Neuronal stem cell (in vitro differentiated cells): ENCODE measurements at places on chromosomes 2 and 18.

GRCh38 chr2:236769981-236770671, 200.5 kb downstream of the ACKR3 start:
- no peaks in the 10 kb centered on the region for H3K27me3 ChIP-seq
- H3K36me3 ChIP-seq: no peaks in the 10 kb centered on the region
- H3K4me3 ChIP-seq: no peak overlapping the region

- no peaks in the 10 kb centered on the region for H3K4me1 ChIP-seq
- H3K27ac ChIP-seq: no peak overlapping the region
- DNase-seq: no peak
- no peaks in the 10 kb centered on the region for H3K27me3 ChIP-seq
- H3K36me3 ChIP-seq: no peaks in the 10 kb centered on the region
Measured at GRCh38 chr2:36307441-36307840, 48.1 kb upstream of the CRIM1 start.

GRCh38 chr2:100990166-100990565, 11.9 kb upstream of the RPL31 start:
- peaks cover 22% of the 10 kb centered on the region for H3K27me3 ChIP-seq
- DNase-seq: no peak
- H3K36me3 ChIP-seq: no peaks in the 10 kb centered on the region
- H3K27ac ChIP-seq: no peak overlapping the region
- H3K4me1 ChIP-seq: no peaks in the 10 kb centered on the region

DNA sequence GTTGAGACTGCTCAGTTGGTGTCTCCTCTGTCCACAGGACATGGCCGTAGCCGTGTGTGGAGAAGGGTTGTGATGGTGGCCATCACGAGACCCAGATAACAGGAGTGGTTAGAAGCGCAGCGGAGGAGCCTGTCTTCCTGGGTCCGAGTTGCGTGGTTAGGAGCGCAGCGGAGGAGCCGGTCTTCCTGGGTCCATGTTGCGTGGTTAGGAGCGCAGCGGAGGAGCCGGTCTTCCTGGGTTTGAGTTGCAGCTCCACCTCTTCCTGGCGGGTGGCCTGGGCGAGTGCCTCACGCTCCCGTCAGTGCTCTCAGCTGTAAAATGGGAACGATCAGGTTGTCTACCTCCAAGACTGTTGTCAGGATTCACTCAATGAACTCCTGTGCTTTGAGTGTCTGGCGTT, 176.2 kb downstream of the GBX2 start:
- H3K27me3 ChIP-seq: no peaks in the 10 kb centered on the region
- H3K36me3 ChIP-seq: no peaks in the 10 kb centered on the region
- DNase-seq: no peak
- no peak overlapping the region for H3K27ac ChIP-seq

DNA sequence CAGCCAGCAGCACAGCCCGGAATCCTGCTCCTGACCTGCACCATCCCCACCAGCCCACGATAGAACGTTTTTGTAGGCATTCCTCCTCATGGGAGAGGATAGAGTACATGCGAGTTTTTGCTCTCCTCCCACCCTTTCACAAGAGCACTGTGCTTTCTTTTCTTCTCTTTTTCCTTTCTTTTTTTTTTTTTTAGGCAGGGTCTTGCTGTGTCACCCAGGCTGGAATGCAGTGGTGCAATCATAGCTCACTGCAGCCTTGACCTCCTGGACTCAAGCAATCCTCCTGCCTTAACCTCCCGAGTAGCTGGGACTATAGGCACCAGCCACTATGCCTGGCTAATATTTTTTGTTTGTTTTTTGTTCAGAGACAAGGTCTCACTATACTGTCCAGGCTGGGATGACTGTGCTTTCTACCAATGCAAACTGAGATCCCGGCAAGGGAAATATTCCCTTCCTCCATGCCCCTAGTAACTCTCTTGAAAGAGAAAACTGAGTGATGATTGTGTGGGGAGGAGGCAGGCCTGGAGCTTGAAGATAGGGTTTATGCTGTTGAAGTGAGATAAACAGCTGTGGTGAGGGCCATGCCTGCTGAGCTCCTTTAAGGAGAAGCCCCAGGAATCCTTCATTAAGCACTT, 82.6 kb upstream of the TXNDC2 start:
- H3K4me1 ChIP-seq: peaks cover 18% of the 10 kb centered on the region
- no peaks in the 10 kb centered on the region for H3K27me3 ChIP-seq
- H3K27ac ChIP-seq: no peak overlapping the region

GRCh38 chr2:75403991-75404428, 156.7 kb downstream of the EVA1A start:
- no peak overlapping the region for H3K4me3 ChIP-seq
- DNase-seq: peak; percentile 45
- no peaks in the 10 kb centered on the region for H3K27me3 ChIP-seq
- peaks cover 15% of the 10 kb centered on the region for H3K4me1 ChIP-seq

DNA sequence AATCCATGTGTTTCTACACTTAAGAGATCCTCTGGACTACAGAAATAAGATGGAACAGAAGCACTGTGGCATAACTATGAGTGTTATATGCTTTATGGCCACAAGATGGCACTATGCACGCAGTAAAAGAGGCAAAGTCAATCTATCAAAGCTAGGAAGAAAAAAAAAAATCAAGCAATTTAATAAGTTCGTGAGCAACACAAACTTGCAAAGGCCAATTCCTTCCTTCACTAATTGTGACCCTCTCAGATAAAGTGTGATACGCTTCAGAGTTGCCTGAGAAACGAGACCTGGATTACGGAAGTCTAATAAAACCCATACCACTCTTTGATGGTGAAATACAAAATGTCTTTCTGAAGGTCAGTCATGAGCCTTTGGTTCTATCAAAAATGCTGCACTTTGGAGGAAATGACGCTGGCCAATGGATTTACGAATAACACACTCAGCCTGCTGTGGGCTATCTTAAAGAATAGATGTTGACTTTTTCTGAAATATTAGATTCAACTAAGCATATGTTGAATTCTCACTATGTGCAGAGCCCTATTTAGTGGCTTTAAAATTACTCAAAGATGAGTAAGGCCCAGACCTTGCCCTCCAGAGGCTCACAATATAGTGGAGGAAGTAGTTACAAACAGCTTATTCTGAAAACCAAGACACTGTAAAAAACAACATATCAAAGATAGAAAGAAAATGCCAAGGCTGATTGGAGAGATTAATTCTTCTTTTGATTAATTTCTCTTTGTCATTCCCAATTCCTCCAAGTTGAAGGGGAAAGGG, 35.5 kb upstream of the TTR start:
- no peaks in the 10 kb centered on the region for H3K4me1 ChIP-seq
- no peaks in the 10 kb centered on the region for H3K27me3 ChIP-seq
- no peak overlapping the region for H3K27ac ChIP-seq
- H3K4me3 ChIP-seq: no peak overlapping the region
- no peaks in the 10 kb centered on the region for H3K36me3 ChIP-seq

GRCh38 chr2:152335726-152336118, 748 bp downstream of the FMNL2 start:
- peak; percentile 48 for DNase-seq
- H3K36me3 ChIP-seq: peaks cover 9% of the 10 kb centered on the region
- H3K4me1 ChIP-seq: peaks cover 9% of the 10 kb centered on the region
- peak overlapping the region; percentile 72 for H3K27ac ChIP-seq
- peak overlapping the region; percentile 99 for H3K4me3 ChIP-seq

DNA sequence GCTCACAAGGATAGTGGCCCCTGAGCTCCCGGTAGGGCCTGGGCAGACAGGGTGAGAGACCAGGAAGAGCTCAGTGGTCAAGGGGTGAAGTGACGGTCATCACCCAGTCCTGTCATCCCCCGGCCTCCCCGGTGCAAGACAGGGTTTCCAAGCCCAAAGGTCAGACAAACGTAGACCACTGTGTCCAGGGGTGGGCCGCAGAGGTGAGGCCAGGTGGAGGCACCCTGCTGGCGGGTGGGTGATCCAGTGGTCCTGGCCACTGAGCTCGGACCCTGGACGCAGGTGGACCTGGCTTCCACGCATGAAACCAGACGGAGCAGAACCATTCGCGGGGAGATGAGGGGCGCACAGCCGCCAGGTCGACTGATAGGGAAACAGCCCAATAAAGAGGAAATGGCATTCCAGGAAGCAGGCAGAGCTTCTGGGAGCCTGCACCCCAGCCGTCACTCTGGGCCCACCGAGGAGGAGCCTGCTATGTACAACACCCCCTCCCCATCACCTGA, 14.4 kb upstream of the SNED1 start:
- H3K4me3 ChIP-seq: no peak overlapping the region
- no peak for DNase-seq
- H3K27ac ChIP-seq: no peak overlapping the region

GRCh38 chr18:79200546-79201268, 131.5 kb downstream of the ATP9B start:
- H3K4me3 ChIP-seq: no peak overlapping the region
- H3K27ac ChIP-seq: no peak overlapping the region
- H3K36me3 ChIP-seq: peaks cover 11% of the 10 kb centered on the region
- DNase-seq: peak; percentile 30

GRCh38 chr18:29652797-29653196, 1389.7 kb downstream of the DSC3 start:
- no peak for DNase-seq
- no peaks in the 10 kb centered on the region for H3K4me1 ChIP-seq
- no peak overlapping the region for H3K4me3 ChIP-seq

DNA sequence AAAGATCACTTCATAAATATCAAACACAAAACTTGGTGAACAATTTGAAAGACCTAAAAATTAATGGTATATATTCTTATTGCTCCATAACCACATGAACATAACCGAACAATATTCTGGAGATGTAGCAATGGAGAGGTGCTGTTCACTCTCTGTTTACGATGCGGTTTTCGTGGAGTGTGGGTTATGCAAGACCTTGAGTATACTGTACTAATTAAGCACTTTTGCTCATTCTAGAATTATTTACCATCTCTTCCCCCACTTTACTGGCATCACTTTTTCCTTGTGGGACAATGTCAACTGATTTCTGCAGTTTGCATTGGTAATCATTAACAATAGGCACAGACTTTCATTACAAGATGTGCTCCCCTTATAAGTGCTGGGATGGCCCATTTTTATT, 97.6 kb downstream of the RAPH1 start:
- no peak overlapping the region for H3K27ac ChIP-seq
- no peaks in the 10 kb centered on the region for H3K4me1 ChIP-seq
- no peak for DNase-seq
- no peaks in the 10 kb centered on the region for H3K27me3 ChIP-seq
- H3K4me3 ChIP-seq: no peak overlapping the region

- no peak overlapping the region for H3K4me3 ChIP-seq
- H3K36me3 ChIP-seq: no peaks in the 10 kb centered on the region
- no peak overlapping the region for H3K27ac ChIP-seq
- no peaks in the 10 kb centered on the region for H3K27me3 ChIP-seq
- DNase-seq: no peak
Measured at GRCh38 chr18:63784787-63785452, 9.7 kb downstream of the SERPINB7 start.

GRCh38 chr2:78845664-78846185, 179.8 kb upstream of the REG3G start:
- H3K27ac ChIP-seq: no peak overlapping the region
- no peaks in the 10 kb centered on the region for H3K36me3 ChIP-seq
- H3K4me3 ChIP-seq: no peak overlapping the region
- no peaks in the 10 kb centered on the region for H3K27me3 ChIP-seq
- H3K4me1 ChIP-seq: no peaks in the 10 kb centered on the region

GRCh38 chr18:45828917-45829811, 3.7 kb downstream of the SIGLEC15 start:
- no peaks in the 10 kb centered on the region for H3K27me3 ChIP-seq
- H3K27ac ChIP-seq: no peak overlapping the region
- no peak overlapping the region for H3K4me3 ChIP-seq
- no peak for DNase-seq

GRCh38 chr2:37634914-37635503, 36.4 kb downstream of the CDC42EP3 start:
- H3K4me3 ChIP-seq: no peak overlapping the region
- peaks cover 4% of the 10 kb centered on the region for H3K4me1 ChIP-seq
- no peak for DNase-seq
- H3K27me3 ChIP-seq: no peaks in the 10 kb centered on the region
- no peak overlapping the region for H3K27ac ChIP-seq
- no peaks in the 10 kb centered on the region for H3K36me3 ChIP-seq

- no peak overlapping the region for H3K4me3 ChIP-seq
- no peaks in the 10 kb centered on the region for H3K36me3 ChIP-seq
- no peak for DNase-seq
- no peaks in the 10 kb centered on the region for H3K27me3 ChIP-seq
Measured at GRCh38 chr2:197238043-197238365, 72.6 kb downstream of the ANKRD44 start.

GRCh38 chr2:169065864-169066517, 3.4 kb upstream of the DHRS9 start:
- H3K27ac ChIP-seq: no peak overlapping the region
- H3K27me3 ChIP-seq: no peaks in the 10 kb centered on the region
- H3K36me3 ChIP-seq: no peaks in the 10 kb centered on the region
- no peaks in the 10 kb centered on the region for H3K4me1 ChIP-seq
- H3K4me3 ChIP-seq: no peak overlapping the region
- DNase-seq: no peak

DNA sequence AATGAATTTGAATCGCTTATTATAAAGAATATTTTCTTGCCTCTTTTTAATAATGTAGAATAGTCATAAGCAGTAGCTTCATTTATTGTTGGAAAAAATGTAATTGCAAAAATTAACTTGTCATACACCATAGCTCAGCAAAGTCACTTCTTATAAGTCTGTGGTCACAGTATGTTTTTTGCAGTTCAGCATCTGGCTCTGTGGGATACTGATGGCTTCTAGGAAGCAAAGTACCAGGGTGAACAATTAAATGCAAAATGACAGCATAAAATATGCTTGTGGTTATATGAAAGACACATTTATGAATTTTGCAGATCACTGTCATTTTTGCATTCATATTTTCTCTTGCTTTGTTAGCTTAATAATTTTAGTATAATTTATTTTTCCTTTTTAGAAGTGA, 116.5 kb downstream of the ZNF407 start:
- no peak overlapping the region for H3K27ac ChIP-seq
- no peak overlapping the region for H3K4me3 ChIP-seq
- H3K27me3 ChIP-seq: no peaks in the 10 kb centered on the region
- no peaks in the 10 kb centered on the region for H3K36me3 ChIP-seq
- no peak for DNase-seq

- no peaks in the 10 kb centered on the region for H3K27me3 ChIP-seq
- H3K27ac ChIP-seq: no peak overlapping the region
- DNase-seq: no peak
- no peak overlapping the region for H3K4me3 ChIP-seq
- H3K4me1 ChIP-seq: no peaks in the 10 kb centered on the region
Measured at GRCh38 chr2:10750610-10751009, 29.2 kb downstream of the ATP6V1C2 start.

- H3K27ac ChIP-seq: no peak overlapping the region
- no peak overlapping the region for H3K4me3 ChIP-seq
- no peaks in the 10 kb centered on the region for H3K27me3 ChIP-seq
- H3K4me1 ChIP-seq: peaks cover 4% of the 10 kb centered on the region
- DNase-seq: no peak
Measured at GRCh38 chr2:68384485-68385107, 19.5 kb downstream of the PLEK start.

- H3K4me3 ChIP-seq: no peak overlapping the region
- H3K27me3 ChIP-seq: no peaks in the 10 kb centered on the region
- H3K27ac ChIP-seq: no peak overlapping the region
- no peak for DNase-seq
Measured at GRCh38 chr18:39591649-39592048, 2026.1 kb upstream of the CELF4 start.

- no peak overlapping the region for H3K27ac ChIP-seq
- DNase-seq: no peak
- H3K4me3 ChIP-seq: no peak overlapping the region
- H3K36me3 ChIP-seq: no peaks in the 10 kb centered on the region
- no peaks in the 10 kb centered on the region for H3K4me1 ChIP-seq
Measured at GRCh38 chr2:154368153-154368552, 330.3 kb upstream of the KCNJ3 start.

GRCh38 chr2:219109471-219109870, 48.8 kb upstream of the IHH start:
- H3K4me1 ChIP-seq: peaks cover 2% of the 10 kb centered on the region
- peak; percentile 45 for DNase-seq
- H3K27me3 ChIP-seq: no peaks in the 10 kb centered on the region
- H3K4me3 ChIP-seq: no peak overlapping the region

- no peak for DNase-seq
- no peaks in the 10 kb centered on the region for H3K27me3 ChIP-seq
- no peaks in the 10 kb centered on the region for H3K4me1 ChIP-seq
Measured at GRCh38 chr2:160610041-160610440, 116.4 kb upstream of the RBMS1 start.
